WERI-Rb-1 (cell line): ENCODE measurements at places on chromosomes 3 and 15.

- no peak for DNase-seq
These were observed 10.2 kb downstream of the ASB7 start for GRCh38 chr15:100612539-100612938.

DNA sequence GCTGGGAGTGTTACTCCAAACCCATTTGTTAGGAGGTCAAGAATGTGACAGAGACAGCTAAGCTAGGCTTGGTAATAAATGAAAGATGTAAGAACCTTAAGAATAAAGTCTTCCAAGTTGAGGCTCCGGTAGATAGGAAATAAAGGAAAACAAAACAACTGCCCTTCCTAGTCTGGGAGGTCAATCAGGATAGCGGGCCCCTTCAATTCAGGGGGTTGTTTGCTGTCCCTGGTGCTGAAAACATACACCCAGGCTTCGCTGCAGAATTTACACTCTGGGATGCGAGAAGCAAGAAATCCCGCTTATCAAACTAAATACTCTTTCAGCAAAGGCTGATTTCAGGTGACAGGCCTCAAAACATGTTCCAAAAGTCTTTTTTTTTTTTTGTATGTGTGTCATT is 393.4 kb downstream of the NTRK3 start:
- DNase-seq, result no peak

- no peak for DNase-seq
These were observed 60.8 kb upstream of the GOLIM4 start for GRCh38 chr3:168156479-168156878.

DNA sequence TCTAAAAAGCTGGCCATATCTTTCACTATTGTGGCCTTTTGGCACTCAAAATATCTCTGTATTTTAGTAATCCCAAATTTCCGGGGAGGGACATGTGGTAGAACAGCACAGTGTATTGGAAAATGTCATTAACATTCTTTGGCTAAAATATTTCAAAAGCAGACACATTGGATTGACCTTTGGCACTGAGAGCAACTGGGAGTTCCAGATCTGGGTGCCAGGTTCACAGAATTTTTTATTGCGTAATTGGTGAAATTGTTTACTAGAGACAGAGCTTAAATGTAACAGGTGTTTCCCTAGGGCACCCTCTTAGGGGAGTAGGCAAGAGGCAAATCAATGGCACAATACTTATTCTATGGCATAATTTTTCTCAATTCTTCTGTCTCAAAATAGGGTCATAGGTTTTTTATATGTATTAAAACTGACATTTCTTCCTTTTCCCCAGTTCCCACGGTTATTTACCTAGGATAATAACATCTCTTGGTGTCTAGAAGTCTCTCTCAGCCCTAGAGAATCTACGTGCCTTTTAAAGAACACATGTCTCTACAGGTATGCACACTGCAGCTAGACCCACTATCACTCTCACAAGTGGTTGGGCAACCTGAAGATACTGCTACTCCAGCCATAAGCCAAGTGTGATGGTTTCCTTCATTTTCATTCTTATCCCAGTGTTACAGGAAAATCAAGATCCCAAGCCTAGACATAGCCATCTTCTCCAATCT is 10.6 kb downstream of the RBMS3 start:
- DNase-seq, result no peak
